ENCODE measurements at places on chromosomes 5 and 9.

DNA sequence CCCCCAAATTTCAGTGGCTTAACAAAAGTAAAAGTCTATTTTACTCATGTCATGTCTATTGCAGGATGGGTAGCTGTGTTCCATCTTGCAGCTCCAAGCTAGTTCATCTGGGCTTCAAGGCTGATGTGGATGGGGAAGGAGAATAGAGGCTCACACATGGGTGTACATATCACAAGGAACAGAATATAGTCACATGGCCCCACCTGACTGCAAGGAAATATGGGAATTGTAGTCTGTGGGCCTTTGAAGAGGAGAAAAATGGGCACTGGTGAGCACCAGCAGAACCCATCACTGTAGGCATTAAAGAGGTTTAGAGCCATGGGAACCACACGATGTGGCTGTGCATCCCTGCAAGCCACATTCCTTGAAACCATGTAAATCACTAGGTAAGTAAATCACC lies 17.9 kb upstream of the TRIO start:
- DNase-seq = no peak

- DNase-seq = no peak
Measured at GRCh38 chr9:18237776-18238175, 236.2 kb upstream of the ADAMTSL1 start.

DNA sequence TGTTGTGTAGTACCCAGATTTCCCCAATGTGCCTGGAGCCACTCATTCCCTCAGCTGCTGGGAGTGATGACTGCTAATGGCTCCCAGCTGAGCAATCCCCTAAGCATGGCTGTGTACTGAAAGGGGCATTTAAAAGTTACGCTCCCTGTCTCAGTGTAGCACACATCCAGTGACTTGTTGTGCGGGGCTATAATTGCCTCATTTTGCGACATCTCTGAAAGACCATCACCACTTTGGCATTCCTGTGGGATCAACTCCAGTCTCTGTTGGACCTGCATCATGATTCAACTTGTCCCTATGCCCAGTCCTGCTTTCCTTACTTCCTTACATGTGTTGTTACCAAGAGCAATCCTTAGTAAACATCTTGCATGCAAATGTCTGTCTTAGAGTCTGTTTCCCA lies 201.2 kb upstream of the MPDZ start:
- DNase-seq = no peak

- DNase-seq = peak; percentile 65
Measured at GRCh38 chr5:418162-419121, 24.5 kb upstream of the EXOC3 start.

- no peak for DNase-seq
Measured at GRCh38 chr5:72834924-72835323, 18.5 kb downstream of the TNPO1 start.

GRCh38 chr5:178677429-178677828 lies 50.6 kb upstream of the CLK4 start:
- DNase-seq = no peak

GRCh38 chr5:75963554-75963953 lies 119.6 kb upstream of the SV2C start:
- DNase-seq = no peak

GRCh38 chr5:41406424-41406823 lies 104.0 kb downstream of the PLCXD3 start:
- DNase-seq = no peak

- no peak for DNase-seq
Measured at GRCh38 chr5:95090774-95091173, 194.1 kb downstream of the MCTP1 start.

GRCh38 chr9:125549465-125549871 lies 157.5 kb downstream of the MAPKAP1 start:
- peak; percentile 86 for DNase-seq

GRCh38 chr9:15155826-15156225 lies 151.2 kb downstream of the TTC39B start:
- peak; percentile 81 for DNase-seq

DNA sequence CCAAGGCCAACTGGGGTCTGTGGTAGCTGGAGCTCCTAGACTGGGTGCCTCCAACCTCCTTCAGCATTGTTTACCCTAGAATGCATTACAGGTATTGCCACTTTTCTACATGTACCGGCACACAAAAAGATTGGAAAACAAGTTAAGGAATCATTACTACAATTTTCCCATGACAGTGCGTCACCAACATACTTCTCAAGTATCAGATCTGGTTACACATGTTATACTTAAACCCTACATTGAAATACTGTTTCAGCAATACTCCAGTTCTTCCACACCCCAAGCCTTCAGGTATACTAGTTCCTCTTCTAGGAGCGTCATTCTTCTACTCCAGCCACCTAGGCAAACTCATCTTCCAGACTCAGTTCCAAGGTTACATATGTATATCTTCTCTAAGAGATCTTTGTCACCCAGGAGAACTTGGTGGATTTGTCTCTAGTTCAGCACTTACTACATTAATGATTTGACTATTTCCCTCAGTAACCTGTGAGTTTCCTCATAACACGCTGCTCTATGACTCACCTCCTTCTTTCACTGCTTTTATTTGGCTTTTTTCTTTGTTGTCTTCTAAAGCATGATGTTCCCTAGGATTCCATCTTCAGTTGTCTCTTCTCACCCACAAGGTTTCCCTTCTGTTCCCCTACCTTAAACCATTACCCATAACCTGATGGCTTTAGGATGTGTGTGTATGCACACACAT lies 217.0 kb downstream of the AP3B1 start:
- no peak for DNase-seq

DNA sequence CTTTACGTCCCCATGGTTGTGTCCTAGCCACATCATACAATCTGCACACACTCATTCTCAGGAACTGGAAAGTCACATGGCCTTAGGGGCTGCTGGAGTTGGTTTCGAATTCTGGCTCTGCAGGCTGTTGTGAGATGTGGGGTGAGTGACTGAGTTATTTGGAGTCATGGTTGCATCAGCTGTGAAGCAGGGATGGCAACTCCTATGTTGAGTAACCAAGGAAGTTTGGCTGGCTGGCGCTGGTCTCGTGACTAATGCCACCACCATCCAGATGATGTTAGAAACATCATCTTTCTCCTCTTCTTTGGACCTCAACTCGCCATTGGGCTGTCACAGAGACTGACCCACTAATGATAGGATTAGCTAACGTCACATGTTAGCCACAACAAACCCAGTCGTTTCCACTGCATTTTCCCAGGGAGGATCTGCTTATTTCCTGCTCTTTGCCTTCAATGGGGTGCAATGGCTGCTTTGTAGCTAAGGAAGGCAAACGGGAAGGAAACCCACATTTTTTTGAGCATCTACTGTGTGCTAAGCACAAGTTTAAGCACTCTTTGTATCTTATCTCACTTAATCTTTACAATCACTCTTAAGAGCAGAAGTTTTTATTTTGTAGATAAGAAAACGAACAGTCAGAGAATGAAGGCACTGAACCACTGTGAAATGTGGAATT lies 78.1 kb upstream of the UBTD2 start:
- no peak for DNase-seq

DNA sequence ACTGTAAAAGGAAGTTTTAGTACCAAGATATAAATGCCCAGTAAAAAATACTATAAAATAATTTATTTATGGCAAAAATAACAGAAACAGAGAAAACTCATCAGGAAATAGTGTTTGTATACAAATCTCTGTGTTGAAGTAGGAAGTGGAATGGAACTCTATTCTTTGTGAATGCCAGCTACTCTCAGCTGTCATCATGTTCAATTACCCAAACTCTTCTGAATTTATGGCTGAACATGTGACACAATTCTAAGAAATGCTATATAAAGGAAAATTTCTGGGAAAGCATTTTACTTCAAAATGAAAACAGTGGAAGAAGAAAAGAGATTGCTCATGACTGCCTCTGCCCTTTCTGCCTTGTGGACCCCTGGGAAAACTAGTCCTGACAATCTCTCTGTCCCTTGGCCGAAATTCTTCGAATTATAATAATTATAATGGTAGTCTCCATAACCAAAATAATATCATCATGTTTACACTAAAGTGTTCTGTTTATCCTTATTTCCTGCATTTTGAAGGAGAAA lies 522.3 kb upstream of the ST8SIA4 start:
- no peak for DNase-seq

DNA sequence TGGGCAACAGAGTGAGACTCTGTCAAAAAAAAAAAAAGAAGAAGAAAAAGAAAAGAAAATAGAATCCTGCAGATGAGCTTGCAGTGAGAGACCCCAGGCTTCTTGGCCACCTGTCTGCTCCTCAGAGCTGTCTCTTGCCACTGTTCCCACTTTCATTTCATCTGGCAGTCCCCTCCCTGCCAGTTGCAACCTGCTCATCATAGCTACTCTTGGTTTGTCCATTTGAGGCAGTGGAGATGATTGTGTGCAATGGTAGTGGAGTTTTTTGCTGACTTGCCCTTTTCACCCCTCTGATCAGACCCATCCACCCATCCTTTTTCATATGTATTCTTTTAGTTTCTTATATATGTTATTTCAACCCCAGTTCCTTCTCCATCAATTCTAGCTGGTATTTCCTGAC lies 28.7 kb downstream of the ANKRD33B start:
- DNase-seq = no peak

DNA sequence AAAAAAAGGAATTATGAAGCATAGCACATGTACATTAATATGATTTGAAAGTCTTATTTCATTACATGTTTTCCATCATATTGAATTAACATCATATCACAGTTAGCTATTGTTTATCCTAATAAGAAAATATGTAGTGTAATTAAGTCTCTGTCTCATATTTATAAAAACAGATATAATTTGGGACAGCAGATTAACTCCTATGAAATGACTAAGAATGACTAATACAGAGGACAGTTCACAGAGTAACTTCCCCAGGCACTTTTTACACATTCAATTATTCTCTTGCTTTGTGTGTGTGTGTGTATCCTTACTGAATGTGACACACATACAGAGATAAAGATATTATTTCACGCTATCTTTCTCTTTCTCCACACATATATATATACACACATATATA lies 2400.9 kb upstream of the C9orf72 start:
- no peak for DNase-seq

GRCh38 chr5:171945066-171945465 lies 61.4 kb downstream of the FBXW11 start:
- DNase-seq = no peak

GRCh38 chr9:129608561-129609481 lies 12.1 kb downstream of the C9orf50 start:
- DNase-seq = no peak

DNA sequence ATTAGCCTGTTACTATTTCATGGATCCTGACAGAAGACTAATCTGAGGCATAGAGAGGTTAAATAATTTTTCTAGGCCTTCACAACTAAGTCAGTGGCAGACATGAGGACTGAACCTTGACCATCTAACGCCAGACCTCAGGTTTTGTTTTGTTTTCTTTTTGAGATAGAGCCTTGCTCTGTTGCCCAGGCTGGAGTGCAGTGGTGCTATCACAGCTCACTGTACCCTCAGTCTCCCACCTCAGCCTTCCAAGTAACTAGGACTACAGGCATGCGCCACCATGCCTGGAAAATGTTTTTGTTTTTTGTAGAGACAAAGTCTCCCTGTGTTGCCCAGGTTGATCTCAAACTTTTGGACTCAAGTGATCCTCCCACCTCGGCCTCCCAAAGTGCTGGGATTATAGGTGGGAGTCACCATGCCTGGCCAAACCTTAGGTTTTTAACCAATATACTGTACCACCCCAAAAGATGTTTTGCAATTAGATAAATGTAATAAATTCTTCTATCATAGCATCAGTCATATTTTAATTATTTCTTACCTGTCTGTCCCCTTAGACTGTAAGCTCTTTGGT lies 35.4 kb downstream of the ERCC6L2 start:
- no peak for DNase-seq

GRCh38 chr5:10699281-10699874 lies 61.7 kb downstream of the DAP start:
- no peak for DNase-seq

- DNase-seq = no peak
Measured at GRCh38 chr5:16889972-16890519, 46.0 kb downstream of the MYO10 start.

DNA sequence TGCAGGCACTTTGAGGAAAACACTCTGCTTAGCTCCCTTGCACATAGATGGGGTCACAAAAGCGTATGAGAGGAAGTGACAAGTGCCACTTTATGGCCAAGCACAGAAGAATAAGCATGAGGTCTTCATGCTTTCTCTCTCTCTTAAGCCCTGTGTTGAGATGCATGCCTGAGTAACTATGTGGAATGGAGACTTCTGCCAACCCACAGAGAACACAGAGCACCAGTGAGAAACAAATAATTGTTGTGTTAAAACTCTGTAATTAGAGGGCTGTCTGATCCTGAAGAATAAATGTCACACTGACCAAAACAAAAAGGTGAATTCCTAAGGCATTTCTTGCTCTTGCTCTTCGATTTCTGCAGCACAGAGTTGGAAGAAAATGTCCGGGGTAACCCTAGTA lies 488.5 kb downstream of the CTNND2 start:
- no peak for DNase-seq

DNA sequence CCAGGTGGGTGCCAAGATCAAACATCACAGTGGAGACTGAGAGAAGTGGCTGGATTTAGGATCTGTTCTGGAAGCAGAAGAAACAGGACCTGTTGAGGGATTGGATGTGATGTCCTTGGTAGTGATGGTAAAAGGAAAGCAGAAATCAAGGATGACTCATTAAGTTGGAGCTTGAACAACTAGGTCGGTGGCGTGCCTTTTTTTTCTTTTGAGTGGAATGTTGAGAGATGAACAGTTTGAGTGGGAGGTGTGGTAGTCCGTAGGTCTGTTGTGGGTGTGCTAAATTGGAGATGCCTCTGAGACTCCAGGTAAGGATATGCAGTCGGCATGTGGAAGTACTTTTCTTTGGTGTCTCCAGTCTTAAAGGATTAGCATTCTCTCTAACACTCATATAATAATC lies 92.1 kb upstream of the IL12B start:
- no peak for DNase-seq

- DNase-seq = no peak
Measured at GRCh38 chr5:80399526-80400239, 8.2 kb upstream of the ZFYVE16 start.

- peak; percentile 45 for DNase-seq
Measured at GRCh38 chr9:107875571-107875980, 386.0 kb upstream of the KLF4 start.

DNA sequence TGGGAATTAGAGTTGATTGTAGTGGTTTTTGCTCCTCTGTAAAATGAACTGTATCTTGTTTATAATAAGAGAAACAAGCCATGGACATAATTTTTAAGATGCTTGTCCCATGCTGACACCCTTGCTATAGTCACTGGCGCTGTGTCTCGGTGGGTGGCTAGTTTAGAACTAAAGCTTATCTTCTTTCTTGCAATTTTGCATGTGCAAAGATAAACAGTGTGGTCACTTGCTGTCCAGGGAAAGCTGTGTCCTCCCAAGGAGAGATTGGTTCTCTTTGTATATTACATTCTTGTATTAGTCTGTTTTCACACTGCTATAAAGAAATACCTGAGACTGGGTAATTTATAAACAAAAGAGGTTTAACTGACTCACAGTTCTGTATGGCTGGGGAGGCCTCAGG lies 143.8 kb downstream of the MELK start:
- no peak for DNase-seq

- DNase-seq = no peak
Measured at GRCh38 chr9:122005597-122005996, 87.5 kb downstream of the TTLL11 start.

Data from femur (tissue), 1 donor.